Caki2 (cell line): ENCODE measurements at places on chromosomes 12 and 14.

DNA sequence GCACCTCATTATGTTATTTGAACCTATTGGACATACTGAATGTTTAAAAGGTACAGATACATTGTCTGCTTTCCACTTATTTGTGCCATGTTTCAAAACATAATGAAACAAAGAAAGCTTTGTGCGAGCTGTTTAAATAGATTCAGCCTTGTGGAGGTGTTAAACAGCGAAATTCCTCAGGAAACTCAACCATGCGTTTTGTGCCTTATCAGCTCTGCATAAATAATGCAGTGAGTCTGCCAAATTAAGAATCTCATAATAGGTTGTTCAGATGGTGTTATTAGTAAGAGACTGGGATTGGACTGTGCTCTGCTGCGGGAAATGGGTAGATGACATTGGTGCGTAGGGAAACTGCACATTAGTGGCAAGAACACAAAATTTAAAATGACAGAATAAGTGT is 163.7 kb upstream of the CLEC14A start:
- DNase-seq, result no peak

- DNase-seq, result no peak
These were observed 181.2 kb downstream of the TMTC2 start for GRCh38 chr12:82867762-82868500.

DNA sequence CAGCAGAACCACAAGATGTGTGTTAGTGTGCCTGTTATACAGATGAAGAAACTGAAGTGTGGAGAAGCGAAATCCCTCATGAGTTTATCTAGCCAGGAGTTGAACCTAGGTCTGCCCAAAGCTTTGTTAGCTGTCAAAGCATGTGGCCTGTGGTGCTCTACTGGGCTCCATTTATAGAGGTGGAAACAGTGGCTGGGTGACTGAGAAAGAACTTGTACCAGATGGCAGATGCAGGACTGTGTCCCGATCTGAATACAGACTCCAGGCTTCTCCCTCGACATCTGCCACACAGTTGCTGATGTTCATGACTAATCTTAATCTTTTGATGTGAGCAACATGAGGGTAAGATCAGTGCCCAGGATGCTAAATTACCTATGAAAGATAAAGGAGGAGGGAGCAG is 89.1 kb downstream of the C12orf75 start:
- no peak for DNase-seq

GRCh38 chr14:53495846-53496343 is 342.8 kb upstream of the DDHD1 start:
- no peak for DNase-seq

DNA sequence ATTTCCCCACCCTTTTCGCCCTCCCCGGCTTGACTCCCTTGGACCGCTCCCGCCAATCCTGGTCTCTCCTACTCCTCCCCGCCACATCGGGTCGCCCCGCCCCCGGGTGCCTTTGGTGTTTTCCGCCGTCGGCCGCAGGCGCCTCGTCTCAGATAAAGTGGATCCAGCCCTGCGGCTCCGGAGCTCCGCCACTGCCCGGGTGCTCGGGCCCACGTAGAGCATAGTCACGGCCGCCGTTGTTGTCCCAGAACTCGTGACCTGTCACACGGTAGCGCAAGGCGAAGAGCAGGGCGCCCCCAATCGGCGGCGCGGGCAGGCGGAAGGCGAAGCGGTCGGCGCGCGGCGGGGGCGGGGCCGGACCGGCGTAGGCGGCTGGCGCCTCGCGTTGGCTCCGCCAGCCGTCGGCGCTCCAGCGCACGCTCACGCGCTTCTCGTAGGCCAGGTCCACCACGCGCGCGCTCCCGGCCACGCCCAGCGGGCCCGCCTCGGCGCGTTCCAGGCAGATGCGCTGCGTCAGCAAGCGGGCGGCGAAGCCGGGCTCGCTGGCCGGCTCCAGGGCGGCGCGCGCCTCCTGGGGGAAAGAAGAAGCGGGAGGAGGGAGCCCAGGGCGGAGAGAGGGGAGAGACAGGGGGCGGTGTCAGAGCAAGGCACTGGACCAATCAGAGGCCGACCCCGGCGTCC is 1.2 kb downstream of the PPP1R3E start:
- peak; percentile 99 for DNase-seq

DNA sequence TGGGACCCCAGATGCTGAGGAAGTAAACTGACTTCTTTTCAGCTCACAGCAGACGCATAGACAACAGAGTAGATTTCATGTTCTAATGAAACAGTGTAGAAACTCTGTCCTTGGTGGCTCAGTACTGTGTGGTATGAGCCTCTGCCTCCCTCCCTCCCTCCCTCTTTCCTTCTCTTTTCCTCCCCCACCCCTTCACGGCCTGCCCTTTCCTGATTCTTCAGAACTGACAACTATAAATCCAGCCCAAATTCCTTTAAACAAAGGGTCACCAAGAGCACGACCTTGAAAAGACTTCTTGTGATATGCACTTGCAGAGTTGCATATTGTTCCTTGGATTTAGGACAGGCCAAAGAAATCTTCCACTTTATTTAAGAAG is 164.0 kb downstream of the ETV6 start:
- no peak for DNase-seq

GRCh38 chr12:106309671-106310505 is 7.4 kb downstream of the TCP11L2 start:
- DNase-seq, result peak; percentile 55

DNA sequence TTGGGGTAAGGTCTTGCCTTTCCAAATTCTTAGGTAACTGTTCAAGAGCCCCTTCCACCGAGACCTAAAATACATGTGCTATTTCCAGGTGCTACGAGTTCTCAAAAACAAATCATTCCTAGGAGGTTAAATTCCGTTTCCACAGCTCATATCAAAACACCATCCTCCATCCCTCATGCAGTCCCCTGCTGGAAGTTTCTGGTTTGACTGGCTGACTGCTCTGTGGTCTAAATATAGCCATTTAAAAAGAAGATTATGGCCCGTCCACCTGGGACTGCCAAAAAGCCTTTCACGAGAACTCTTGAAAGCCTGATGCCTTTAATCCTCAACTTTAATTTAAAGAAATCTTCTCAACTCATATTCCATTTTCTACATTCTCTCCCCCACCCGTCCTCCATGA is 201.5 kb upstream of the MYL2 start:
- DNase-seq, result no peak

GRCh38 chr12:104011253-104011652 is 38.7 kb downstream of the GLT8D2 start:
- DNase-seq, result no peak

GRCh38 chr12:131729254-131729955 is 18.5 kb downstream of the SFSWAP start:
- DNase-seq, result no peak

GRCh38 chr12:108635201-108635996 is 1.7 kb upstream of the SELPLG start:
- no peak for DNase-seq

- peak; percentile 36 for DNase-seq
These were observed 162.5 kb downstream of the C12orf50 start for GRCh38 chr12:87866578-87867292.

DNA sequence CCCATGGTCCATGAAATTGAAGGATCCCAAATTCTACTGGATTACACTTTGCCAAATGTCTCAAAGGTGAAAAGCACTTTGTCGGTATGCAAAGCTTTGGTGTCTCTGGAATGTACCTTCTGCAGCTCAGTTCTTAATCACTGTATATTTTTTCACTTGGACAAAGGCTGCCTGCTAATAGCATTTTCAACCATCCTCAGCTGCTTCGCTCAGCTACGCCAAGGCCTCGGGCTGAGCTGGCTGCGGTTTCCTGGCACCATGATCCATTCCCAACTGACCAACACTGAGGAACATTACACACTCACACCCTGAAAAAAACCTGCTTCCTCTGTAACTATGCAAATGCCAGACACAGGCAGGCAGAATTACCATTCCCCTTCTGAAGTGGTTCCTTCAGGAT is 335.2 kb downstream of the DPF3 start:
- DNase-seq, result no peak

- DNase-seq, result peak; percentile 51
These were observed at the start of gene PITPNM2 for GRCh38 chr12:123150744-123151456. TSS of gene PITPNM2 (minus strand) at chr12:123151090. CDS start at chr12:123034590, 116,500 bp downstream.

DNA sequence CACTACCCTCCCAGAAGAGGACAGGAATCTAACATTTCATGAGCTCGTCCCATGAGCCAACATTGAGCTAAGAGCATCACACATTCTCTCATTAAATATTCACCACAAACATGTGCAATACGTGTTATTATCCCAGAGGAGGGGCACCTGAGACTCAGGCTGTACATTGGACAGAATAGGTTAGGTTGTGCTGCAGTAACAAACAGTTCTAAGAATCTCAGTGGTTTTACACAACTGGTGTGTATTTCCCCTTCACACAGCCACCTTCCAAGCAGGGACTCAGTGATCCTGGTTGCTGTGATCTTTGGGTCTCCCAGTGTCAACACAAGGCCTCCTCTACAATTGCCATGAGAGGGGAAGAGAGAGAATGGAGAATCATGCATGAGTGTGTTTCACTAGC is 15.0 kb upstream of the ACTN1 start:
- DNase-seq, result no peak

- no peak for DNase-seq
These were observed 20.7 kb downstream of the ZDHHC17 start for GRCh38 chr12:76784600-76785051.

GRCh38 chr14:50961605-50962221 is 17.4 kb upstream of the PYGL start:
- peak; percentile 84 for DNase-seq
